CMK (cell line): ENCODE measurements at places on chromosomes 5 and 9.

DNA sequence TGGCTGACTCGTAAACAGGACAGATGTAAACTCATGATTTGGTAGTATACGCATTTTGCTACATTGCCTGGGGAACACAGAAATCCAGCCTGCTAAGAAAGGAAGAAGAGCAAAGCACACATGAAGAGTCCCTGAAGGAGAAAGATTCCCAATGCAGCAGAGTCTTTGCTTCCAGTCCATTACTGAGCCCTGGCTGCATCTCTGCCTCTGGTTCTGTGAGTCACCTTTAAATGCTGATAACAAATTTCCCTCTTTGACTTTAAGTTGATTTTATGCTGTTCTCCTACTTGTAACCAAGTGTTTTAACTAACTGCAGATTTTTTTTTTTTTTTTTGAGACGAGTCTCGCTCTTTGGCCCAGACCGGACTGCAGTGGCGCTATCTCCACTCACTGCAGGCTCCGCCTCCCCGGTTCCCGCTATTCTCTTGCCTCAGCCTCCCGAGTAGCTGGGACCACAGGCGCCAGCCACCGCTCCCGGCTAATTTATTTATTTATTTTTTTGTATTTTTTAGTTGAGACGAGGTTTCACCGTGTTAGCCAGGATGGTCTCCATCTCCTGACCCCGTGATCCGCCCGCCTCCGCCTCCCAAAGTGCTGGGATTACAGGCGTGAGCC lies 8.5 kb upstream of the PRXL2C start:
- DNase-seq, result no peak

- no peak for DNase-seq
Observed at GRCh38 chr5:141812512-141812911, 65.7 kb downstream of the PCDH1 start.

DNA sequence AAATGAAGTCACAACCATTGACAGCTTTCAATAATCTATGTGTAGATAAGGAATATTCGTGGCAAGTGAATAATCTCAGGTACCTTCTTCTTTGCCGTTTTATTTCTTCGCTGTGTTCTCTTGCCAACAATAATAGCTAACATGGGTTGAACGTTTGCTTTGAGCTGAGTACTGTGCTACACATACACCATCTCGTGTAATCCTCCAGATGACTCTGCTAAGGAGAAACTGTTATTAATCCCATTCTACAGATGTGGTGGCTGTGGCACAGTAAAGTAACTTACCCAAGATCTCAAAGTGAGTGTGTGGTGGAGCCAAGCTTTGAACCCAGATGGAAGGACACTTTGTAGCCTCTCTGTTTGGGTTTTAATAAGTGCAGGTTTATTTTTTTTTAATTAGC lies 179.7 kb downstream of the C9orf152 start:
- no peak for DNase-seq

GRCh38 chr9:73775757-73776156 lies 624.1 kb downstream of the ANXA1 start:
- no peak for DNase-seq

- DNase-seq, result no peak
Observed at GRCh38 chr5:82772281-82772680, 304.9 kb downstream of the TMEM167A start.

GRCh38 chr9:91907484-91908292 lies 42.3 kb downstream of the ROR2 start:
- no peak for DNase-seq

DNA sequence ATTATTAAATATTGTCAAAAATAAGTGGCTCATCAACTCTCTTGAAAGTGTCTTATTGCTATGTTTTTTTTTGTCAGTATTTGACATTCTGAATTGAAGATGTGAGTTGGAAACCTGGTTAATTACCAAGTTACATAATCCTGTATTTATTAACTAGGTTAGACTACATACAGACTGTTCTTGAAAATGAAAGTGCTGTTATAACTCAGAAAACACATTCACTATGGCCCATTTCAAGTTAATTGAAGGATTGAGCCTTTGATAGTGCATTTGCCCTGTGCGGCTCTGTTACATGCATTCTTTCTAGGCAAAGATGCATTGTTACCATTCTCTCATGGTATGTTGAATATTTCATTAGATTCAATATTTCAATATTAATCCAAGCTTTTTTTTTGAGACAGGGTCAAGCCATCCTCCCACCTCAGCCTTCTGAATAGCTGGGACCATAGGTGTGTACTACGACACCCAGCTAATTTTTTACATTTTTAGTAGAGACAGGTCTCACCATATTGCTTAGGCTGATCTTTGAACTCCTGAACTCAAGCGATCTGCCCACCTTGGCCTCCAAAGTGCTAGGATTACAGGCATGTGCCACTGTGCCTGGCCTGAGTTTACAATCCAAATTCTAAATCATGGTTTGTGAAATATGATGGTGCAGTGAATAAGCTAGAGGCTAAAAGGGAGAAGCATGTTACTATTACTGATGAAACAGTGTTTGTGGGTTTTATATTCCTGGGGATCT lies 10.0 kb downstream of the CTNNA1 start:
- DNase-seq, result no peak

DNA sequence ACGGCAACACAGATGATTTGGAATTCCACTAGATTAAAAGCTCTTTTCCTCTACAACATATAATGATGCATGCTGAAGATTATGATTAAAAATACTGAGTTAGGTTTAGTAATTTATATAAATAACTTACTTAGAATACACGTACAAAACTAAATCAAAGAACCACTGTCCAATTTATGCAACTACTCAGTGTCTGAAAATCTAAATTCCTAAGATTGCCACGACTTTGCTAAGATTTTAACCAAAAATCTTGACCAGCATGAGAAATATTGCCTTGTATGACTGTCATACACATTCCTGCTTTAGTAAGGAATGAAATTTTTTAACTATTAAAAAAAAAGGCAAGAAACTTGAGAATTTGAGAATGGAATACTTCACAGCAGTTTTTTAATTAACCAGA lies 292.4 kb downstream of the ZNF608 start:
- no peak for DNase-seq

GRCh38 chr5:151696470-151697061 lies 9.9 kb upstream of the SPARC start:
- no peak for DNase-seq

- no peak for DNase-seq
Observed at GRCh38 chr5:116242343-116242742, 157.5 kb downstream of the COMMD10 start.

DNA sequence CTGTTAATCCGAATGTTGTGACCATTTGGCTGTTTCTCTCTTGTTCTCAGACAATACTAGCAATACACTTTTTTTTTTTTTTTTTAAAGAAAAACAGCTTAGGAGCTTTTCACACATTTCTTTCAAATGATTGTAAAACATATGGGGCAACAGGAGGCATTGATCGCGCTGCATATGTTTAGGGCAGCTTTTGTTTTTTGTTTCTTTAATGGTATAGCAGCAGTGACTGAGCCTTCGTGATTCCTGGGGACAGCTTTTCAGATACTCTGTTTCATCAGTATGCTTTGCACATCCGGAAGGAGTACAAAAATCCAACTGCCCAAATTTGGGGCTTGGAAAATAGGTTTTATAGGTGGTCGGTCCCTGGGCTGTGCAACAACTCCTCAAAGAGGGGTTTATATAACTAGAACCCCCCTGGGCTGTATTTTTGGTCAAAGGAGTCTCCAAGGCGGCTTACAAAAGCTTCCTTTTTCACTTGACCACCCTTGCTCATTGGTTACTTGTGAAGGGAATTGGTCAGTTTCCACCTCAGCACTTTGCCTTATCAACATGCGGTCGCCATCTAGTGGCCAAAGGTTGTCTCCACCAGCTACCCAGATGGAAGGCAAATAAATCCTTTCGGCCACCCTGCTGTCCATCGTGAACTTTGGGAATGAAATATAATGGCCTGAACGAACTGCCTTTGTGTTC lies 91.8 kb downstream of the PDE6A start:
- no peak for DNase-seq

DNA sequence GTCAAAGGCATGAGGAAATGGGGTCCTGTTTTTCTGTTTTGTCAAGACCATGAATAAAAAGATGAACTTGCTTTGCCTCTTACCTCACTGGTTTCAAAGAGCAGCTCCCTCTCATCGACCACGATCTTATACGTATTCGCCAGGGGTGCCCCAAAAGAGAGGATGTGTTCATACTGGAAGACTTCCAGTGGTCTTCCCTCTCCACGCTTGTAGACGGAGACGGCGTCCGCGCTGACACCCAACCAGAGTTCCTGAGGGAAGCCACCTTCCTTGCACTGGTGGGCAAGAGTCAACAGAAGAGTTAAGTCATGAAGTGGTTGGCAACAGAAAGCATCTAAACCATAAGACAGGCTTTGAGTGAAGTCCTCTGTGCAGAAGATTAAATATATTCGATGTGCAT lies 51.4 kb upstream of the RETREG1 start:
- DNase-seq, result no peak

DNA sequence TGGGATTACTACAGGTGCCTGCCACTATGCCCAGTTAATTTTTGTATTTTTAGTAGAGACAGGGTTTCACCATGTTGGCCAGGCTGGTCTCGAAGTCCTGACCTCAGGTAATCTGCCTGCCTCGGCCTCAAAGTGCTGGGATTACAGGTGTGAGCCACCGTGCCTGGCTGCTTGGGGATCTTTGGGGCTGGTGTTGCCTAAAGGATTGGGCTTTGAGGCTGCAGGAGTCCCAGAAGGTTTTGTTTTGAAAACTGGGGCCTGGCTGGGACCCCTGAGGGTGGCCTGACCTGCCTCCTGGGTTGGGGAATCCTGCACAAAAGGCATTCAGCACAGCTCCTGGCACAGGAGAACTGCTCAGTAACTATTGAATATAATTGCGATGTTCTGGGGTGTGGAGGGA lies 25.1 kb upstream of the SHB start:
- DNase-seq, result no peak

GRCh38 chr5:62790348-62790747 lies 211.7 kb downstream of the LRRC70 start:
- DNase-seq, result no peak

- no peak for DNase-seq
Observed at GRCh38 chr9:127537014-127537413, 75.1 kb upstream of the STXBP1 start.

GRCh38 chr5:132433141-132433540 lies 57.4 kb downstream of the IRF1 start:
- DNase-seq, result no peak

DNA sequence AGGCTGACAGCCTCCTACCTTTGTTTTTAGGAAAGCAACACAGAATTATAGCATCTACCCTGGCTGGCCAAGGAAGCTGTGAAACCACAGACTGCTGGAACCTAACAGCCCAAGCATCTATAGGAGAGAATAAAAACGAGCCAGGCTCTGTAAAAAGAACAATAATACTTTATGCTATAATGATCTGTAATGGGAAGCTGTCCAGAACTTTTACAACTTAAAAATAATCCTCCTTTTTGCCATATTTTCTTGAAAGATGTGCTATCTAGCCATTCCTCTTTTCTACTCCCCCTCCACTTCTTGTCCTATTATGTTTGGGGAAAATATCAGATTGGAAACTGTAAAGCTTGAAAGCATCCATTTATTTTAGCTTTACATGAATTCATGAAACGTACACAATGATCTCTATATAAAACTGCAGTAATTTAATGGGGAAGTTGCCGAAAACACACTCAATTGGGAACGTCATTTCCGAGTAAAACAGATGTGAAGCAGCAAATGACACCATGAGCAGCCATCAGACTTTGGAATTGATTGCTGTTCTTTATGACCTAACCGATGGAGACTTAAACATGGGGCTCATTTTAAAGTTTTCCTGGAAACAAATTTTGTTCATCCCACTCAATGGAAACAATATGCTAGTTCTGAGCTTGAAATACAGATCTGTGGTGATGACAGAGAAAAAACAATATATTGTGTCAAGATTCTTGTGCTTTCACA lies 450.3 kb upstream of the CLINT1 start:
- DNase-seq, result no peak

DNA sequence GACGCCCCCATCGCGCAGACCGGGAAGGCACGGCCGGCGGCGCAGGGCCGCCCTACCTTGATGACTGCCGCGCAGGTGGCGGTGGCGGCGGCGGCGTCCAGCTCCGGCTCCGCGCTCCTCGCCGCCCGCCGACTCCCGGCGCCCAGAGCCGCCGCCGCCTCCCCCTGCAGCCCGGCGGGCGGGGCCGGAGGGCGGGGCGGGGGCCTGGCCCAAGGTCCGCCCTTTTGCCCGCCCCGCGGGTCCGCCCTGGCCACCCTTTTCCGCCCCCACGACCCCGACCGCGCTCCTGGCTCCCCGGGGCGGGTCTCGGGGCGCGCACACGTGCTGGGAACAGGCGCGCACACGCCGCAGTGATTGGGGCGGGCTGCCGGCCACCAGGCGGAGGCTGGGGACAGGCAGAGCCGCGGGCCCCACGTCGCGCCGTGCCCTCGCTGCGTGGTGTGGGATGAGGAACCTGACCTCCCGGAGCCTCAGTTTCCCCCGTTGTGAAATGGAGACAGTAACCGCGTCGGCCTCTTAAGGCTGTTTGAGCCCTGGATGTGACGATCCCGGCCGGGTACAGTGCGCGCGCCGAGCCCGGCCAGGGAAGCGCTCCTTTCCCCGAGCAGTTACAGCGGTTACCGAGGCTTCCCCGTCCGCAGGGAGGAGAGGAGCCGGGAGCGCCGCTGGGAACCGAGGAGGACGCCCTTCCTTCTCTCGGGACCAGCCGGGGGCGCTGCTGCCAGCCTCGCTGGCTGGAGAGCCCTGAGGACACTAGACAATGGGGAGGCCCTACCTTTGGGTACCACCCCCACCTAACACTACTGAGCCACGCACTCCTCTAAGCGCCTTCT lies at the start of gene CORO2A:
CORO2A (minus strand) TSS at position 135 of the 833 bp plus-strand sequence. CDS start 34,977 bp downstream, outside the sequence.
- no peak for DNase-seq

GRCh38 chr9:16816011-16816410 lies 54.5 kb downstream of the BNC2 start:
- DNase-seq, result no peak

DNA sequence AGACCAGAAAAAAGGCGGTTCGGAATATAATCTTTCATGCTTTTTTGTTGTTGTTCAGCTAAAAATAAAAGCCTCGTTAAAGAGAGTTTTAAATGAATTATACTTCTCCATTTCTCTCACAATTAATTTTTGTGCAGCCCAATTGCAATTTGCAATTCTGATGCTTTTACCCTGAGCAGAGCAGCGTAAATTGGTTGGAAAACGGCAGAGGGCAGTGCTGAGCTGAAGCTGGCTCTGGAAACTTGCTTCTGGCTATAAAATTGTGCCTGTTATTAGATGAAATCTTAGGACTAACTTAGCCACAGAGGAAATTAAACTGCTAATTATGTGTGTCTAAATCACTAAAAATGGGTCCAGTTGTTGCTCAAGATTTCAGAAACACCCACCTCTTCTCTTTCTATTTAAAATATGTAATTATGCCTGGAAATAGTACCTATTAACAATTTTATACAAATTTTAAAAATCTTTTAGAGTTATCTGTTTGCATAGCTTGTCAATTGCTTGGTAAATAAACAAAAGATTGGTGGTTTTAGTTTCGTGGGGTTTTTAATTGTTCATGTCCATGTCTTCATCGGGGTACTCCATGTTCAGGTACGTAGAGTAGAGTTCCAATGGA lies 441.8 kb upstream of the TLE4 start:
- DNase-seq, result no peak

DNA sequence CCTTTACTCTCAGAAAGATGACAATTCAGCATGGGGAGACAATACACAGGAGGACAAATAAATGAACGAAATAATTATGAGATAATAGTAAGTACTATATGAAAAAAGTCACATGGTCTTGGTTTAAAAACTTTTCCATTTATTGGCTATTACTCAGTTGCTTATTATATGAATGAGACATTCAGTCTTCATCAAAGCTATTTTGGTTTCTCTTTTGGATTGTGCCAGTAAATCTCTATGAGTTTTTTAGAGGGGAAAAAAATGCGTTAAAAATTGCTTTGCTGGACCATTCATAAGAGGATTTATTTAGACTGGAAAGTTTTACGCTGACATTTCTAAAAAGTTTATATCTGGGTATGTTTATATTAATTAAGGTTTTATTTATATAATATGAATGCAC lies 137.7 kb downstream of the AOPEP start:
- DNase-seq, result no peak
